ENCODE measurements at places on chromosomes 3 and 15.

DNA sequence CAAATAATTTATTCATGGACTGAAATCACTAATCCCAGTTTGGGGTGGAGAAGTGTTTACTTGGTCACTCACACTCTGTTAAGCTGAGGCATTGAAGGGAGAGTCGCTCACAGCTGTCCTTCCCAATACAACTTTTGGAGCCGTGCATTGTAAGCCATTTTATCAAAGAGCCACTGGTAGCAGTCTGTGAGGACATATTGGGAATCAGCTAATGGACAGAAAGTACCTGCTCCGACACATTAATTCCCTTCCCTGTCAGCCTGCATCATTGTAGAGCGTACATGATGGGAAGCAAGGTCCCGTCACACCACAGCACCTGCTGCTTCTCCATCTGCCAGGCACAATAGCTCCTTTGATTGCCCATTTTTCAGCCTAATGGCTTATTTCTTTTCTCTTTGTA, 643.2 kb downstream of the SQOR start:
- no peak for ATAC-seq

DNA sequence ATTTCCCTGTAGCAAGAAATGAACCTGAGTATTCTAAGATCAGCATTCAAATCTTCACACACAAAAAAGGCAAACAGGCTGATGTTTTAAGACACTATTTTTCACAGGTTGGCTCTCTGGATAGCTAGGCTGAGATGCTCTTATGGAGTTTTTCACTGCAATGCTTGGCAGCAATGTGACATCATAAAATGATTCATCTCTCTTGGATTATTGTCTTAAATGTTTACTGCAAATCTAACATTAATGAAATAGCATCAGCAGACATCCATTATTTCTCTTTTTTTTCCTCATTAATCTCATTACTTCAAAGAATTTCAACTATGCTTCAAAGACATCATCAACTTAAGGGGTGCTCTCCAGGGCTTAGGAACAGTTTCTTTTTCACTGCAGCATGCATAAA, 23.6 kb upstream of the SSUH2 start:
- peak; percentile 65 for ATAC-seq

DNA sequence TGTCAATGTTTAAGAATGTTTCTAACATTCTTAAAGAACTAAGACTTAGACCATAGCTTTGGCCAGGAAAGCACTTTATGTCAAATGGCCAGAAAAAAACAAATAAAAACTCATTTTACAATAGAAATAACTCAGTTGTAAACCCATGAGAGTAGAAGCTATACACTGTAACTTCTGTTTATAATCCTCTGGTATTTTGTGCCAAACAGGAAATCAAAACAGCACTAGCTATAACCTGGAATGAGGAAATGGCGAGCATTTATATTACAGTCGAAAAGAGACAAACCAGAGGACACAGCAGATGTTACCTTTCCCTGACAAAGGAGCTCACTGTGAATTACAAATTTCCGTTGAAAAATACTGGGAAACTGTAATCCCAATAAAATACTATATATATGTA, 10.3 kb downstream of the GK5 start:
- ATAC-seq = 0 out of 3 replicates have a peak, but pooled peaks have one; percentile 18

- ATAC-seq = no peak
Observed at GRCh38 chr3:10623578-10624275, 118.3 kb upstream of the ATP2B2 start.

GRCh38 chr15:91070872-91071271, 29.2 kb upstream of the SV2B start:
- ATAC-seq = no peak

- peak; percentile 66 for ATAC-seq
Observed at GRCh38 chr3:45553469-45553974, 41.0 kb upstream of the LIMD1 start.

DNA sequence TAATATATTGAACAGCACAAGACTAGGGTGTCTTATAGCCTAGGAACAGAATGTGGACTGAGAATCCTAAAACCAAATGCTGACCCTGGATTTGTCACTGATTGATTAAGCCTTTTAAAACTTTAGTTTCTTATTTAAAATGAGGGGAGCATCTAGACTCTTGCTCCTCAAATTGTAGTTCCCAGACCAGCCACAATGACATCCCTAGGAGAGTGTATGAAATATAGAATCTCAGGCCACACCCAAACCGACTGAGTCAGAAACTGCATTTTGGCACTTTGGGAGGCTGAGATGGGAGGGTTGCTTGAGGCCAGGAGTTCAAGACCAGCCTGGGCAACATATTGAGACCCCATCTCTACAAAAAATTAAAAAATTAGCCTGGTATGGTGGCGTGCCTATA, 287.8 kb upstream of the UMPS start:
- ATAC-seq = no peak
